Fibroblast of skin of right quadriceps (primary cell): ENCODE measurements at places on chromosomes 13 and 19.

- no peak for DNase-seq
These were observed 3.8 kb downstream of the RAB20 start for GRCh38 chr13:110557610-110558305.

- no peak for DNase-seq
These were observed 977 bp upstream of the IL17D start for GRCh38 chr13:20702530-20702914.

DNA sequence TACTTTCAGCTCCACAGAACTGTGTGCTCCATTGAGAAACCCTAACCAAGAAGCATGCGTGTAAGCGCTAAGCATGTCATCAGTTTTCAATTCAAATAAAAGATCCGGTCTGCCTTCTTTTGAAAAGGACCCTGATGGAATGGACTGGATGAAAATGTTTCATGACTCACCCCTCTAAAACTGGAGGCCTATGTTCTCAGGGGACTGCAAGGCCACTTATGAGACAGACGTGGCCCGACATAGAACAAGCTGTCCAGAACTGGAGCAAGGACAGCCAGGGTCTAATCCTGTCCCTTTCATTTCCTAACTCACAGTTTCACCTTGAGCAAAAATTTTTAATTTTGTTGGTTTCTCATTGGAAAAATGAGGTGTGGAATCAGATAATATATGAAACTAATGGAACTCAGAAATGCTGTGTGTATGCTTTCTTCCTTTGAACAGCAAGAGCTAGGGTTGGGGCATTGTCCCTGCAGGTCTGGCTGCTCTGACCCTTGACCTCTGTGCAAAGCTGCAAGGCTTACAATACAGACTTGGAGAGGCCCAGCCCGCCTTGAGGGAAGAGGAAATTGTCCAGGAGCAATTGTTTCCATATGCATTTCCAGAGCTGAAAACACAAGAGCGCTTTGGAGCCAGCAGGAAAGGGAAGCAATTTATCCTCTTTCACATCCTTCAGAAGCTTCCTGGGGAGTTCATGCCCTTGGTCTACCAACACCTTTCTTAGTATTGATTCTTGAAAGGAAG lies 553.4 kb upstream of the KLF12 start:
- DNase-seq: no peak

DNA sequence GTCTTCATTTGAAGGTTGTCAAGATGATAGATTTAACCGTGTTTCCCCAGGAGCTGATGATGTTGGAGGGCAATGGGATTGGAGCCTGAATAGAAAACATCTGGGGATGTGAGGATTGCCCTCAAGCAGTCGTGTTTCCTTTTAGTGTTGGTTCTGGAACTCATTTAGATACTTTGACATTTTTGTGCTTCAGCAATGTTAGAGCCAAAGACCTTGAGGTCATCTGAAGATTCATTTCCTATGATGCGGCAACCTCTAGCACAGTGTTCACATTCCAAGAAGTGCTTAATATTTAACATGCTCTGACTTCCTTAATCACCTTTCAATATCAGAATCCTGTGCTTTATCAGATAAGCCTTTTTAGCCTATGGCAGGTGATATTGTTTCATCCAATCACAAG lies 82.7 kb downstream of the SLC10A2 start:
- DNase-seq: peak; percentile 75

DNA sequence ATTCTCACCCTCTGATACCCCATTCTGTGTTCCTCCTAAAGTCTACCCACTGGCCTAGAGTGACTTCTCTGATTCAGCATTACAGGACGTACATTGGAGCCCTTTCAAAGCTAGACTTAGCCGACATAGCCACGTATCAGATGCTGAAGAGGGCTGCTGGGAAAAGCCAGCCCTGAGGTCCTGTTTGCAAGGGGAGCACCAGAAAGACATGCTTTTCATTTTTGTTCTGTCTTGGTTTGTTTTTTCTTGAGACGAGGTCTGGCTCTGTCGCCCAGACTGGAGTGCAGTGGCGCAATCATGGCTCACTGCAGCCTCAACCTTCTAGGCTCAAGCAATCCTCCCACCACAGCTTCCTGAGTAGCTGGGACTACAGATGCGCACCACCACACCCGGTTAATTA lies 6.3 kb upstream of the ZSWIM4 start:
- DNase-seq: peak; percentile 73

DNA sequence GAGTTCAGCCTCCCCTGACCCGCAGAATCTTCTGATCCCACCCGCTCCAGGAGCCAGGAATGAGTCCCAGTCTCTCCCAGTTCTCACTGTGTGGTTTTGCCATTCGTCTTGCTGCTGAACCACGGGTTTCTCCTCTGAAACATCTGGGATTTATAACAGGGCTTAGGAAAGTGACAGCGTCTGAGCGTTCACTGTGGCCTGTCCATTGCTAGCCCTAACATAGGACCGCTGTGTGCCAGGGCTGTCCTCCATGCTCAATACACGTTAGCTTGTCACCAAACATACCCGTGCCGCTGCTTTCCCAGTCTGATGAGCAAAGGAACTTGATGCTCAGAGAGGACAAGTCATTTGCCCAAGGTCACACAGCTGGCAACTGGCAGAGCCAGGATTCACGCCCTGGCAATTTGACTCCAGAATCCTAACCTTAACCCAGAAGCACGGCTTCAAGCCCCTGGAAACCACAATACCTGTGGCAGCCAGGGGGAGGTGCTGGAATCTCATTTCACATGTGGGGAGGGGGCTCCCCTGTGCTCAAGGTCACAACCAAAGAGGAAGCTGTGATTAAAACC lies 1.1 kb upstream of the APOE start:
- no peak for DNase-seq

DNA sequence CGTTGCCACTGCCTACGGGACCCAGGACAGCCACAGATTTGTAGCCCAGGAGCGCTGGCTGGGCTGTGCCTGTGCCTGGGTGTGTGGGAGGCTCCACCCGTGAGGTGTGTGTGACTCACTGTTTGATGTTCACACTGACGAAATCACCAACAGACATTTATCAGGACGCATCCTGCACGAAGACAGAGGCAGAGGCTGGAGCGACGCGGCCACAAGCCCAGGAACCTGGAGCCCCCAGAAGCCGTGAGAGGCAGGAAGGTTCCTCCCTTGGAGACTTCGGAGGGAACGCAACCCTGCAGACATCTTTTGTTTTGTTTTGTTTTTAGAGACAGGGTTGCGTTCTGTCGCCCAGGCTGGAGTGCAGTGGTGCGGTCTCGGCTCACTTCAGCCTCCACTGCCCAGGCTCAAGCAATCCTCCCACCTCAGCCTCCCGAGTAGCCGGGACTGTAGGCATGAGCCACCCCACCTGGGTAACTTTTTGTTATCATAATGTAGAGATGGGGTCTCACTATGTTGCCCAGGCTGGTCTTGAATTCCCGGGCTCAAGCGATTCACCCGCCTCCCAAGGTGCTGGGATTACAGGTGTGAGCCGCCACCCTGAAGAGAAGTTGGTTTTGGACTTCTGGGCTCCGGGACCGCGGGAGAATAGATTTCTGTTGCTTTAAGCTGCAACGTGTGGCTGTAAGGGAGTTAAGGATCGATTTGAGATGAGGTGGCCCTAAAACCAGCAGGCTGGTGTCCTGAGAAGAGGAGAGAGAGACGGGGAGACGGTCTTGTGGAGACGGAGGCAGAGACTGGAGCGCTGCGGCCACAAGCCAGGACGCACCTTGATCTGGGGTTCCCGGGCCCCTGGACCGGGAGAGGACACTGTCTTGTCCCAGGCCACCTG lies 24.9 kb upstream of the WDR18 start:
- DNase-seq: peak; percentile 19

DNA sequence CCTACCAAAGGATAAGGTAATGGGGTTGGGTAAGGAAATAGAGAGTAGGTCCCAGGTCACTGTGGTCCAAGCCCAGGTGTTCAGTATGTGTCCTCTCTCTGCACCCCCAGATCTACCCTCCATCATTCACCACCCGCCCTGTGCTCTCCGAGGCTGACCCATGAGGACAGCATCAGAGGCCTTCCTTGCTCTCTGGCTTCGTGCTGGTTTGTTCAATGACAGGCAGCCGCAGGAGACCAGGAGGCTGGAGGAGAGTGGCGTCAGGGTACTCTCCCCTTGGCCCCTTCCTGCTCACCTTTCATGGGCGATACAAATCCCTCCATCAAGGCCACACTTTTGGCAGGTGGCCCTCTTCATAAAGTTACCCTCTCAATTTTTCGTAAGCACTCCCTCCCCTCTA lies 1.7 kb downstream of the TUBA3C start:
- no peak for DNase-seq

DNA sequence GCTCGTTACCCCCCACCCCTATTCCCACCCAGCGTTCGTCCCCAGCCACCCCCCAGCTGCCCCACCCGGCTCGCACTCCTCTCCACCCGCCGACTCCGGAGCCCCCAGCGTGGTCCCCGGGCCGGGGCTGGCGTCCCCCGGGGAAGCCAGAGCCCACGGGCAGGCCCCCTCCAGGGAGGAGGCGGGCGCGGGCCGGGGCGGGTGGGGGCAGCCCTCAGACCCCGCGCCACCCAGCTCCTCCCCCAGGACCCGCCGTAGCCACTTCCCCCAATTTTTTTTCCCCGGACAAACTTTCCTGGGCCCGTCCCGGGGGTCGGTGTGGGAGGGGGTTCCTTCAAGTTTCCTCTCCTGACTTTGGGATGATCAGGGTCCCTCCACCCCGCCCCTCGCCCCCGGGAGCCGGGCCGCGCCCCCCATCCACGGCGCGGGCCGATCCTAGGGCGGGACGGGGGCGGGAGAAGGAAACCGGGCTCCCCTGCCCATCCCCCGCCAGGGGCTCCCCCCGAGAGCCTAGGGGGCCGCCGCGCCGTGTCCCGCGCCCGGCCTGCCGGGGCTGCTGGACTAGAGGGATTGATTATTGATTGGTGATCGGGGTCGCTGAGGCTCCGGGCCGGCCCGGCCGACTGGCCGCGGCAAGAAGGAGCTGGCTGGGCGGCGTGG lies 927 bp upstream of the TSHZ3 start:
- DNase-seq: no peak

DNA sequence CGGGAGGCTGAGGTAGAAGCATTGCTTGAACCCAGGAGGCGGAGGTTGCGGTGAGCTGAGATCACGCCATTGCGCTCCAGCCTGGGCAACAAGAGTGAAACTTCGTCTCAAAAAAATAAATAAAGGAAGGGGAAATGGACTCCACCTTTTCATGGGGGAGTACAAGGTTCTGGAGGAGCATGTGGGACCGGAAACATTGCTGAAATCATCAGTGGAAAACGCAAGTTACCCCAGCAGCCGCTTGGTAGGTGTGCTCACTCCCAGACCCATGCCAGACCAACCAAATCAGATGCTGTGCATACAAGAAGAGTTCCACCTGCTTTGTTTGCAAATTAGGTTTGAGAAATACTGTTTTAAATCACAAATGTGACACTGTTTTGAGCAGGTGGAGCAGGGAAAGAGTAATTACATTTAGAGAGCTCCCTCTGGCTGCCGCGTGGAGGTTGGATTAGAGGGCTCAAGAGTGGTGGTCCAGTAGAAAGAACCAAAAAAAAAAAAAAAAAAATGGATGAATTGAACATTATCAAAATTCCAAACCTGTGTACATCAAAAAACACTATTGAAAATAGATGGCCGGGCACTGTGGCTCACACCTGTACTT lies 4.9 kb downstream of the ERICH4 start:
- DNase-seq: no peak

DNA sequence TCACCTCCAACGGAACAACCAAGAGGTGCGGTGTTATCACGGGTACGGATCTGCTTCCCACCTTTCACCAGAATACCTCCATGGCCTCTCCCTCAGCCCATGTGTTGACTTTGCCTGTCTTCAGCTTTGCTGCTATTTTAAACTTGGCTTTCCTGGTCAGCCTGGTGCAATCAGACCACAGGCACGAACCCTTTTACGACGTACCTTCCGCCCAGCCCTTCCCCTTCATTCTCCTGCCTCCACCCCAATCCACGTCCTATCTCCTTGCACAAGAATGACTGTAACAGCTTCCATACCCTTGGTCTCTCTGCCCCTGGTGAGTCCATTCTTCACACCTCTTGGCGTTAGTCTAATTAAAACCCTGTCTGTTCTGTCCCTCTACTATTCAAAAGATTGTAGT lies 431.7 kb downstream of the EFNB2 start:
- peak; percentile 64 for DNase-seq

- DNase-seq: peak; percentile 12
These were observed 294.2 kb downstream of the ZNF536 start for GRCh38 chr19:30666301-30666803.

DNA sequence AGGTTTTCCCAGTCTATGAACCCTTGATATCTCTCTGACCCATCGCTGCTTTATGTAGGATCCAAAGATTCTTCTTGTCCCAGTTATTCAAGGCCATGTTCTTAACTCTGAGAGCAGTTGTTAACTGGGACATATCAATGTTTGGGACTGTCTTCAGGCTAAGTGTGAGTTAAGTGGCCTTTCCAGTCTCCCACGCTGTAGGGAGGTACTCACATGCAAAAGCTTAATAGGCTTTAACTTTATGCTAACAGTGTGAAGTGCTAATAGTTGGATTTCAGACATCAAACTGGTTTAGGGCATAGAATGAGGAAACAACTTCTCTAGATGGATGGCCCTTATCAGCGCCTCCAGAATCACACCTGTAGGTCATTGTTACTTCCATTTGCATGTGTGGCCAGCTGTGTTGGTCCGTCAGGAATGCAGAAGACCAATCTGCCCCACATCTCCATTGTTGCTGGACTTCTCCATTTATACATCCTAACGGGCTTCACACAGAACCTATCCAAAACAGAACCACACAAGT lies 104.7 kb upstream of the MBNL2 start:
- no peak for DNase-seq

DNA sequence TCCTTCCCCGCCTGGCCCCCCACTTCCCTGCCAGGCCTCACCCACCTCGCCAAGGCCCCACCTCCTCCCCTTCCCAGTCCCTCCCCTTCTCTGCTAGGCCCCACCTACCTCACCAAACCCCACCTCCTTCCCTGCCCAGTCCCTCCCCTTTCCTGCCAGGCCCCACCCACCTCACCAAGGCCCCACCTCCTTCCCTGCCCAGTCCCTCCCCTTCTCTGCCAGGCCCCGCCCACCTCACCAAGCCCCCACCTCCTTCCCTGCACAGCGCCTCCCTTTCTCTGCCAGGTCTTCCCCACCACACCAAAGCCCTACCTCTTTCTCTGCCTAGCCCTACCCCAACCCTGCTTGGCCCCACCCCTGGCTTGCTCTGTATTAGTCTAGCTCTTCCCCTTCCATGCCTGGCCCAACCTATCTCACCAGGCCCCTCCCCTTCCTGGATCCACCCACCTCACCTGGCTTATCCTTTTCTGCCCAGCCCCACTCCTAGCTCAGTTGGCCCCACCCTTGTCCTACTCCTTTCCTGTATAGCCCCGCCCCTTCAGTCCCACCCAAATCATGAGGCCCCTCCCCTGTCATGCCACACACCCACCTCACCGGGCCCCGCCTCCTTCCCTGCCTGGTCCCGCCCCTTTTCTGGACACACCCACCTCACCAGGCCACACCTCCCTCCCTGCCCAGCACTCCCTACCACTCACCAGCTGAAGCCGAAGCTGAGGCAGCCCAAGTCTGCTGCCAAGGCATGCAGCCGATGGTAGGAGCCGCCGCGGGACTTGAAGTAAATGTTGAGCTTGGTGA lies 16.2 kb downstream of the CERS1 start:
- DNase-seq: no peak

- peak; percentile 41 for DNase-seq
These were observed 61.8 kb downstream of the AKAP11 start for GRCh38 chr13:42333613-42334328.

GRCh38 chr19:10184636-10185035 lies 10.1 kb downstream of the DNMT1 start:
- DNase-seq: no peak

- no peak for DNase-seq
These were observed 1.7 kb downstream of the ITM2B start for GRCh38 chr13:48234566-48235340.

GRCh38 chr13:29106651-29107050 lies 286.5 kb downstream of the MTUS2 start:
- DNase-seq: no peak
